Kidney glomerular epithelial cell (primary cell): ENCODE measurements at places on chromosomes 3 and 15.

GRCh38 chr3:149395107-149396089 is 17.9 kb upstream of the TM4SF1 start:
- DNase-seq, result peak; percentile 76

DNA sequence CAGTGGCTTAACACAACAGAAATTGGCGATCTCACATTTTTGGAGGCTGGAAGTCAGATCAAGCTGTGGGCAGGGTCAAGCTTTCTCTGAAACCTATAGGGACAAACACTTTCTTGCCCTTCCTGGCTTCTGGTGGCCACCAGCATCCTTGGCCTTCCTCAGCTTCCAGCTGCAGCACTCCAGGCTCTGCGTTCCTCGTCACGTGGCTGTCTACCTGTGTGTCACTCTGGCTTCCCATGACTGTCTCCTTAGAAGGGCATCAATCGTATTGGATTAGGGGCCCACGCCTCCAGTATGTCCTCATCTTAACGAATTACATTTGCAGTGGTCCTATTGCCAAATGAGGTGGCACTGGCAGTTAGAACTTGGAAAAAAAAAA is 25.8 kb downstream of the DNASE1L3 start:
- no peak for DNase-seq

DNA sequence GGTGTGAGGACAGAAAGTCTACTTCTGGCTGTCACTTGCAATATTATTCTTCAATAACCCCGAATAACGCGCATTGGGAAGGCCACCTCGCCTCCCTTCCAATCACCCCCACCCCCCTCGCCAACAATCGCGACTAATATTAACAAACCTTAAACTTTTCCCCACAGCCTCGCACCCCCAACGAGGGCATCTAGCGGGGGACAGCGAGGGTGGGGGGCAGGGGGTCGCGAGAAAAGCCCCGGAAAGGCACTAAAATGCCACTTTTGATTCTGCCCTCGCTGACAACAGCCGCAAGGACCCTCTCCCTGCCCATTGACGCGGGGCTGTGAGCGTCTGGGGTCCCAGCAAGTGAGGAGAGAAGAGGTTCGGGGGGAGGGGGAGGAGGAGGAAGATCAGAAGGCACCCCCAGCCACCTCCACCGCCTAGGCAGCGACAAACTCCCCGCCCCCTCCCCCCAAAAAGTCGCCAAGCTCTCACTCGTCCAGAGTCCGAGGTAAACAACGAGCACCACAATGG is 868 bp downstream of the SATB1 start:
- DNase-seq, result no peak

DNA sequence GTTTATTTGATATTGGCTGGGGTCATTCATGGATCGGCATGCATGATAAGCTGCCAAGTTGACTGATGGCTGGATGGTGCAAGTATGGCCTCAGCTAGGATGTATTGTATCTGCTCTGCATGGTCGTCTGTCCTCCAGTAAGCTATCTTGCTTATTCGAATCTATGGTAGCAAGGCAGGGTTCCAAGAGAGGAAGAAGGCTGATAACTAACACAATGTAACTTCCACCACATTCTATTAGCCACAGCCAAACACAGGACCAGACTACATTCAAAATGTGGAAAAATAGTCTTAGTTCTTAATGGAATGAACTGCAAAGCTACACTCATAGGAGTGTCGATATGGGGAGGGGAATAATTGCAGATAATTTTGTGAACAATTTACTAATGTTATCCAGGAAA is 175.2 kb downstream of the ARPP21 start:
- DNase-seq, result no peak
